Urinary bladder (tissue), 4 donors: ENCODE measurements at places on chromosomes 4 and X.

GRCh38 chr4:74258963-74259362 is 49.3 kb upstream of the EPGN start:
- DNase-seq, result no peak

- DNase-seq, result no peak
These were observed 171.4 kb downstream of the AASDH start for GRCh38 chr4:56215901-56216300.

GRCh38 chr4:56118055-56118454 is 169.3 kb downstream of the CEP135 start:
- no peak for DNase-seq

DNA sequence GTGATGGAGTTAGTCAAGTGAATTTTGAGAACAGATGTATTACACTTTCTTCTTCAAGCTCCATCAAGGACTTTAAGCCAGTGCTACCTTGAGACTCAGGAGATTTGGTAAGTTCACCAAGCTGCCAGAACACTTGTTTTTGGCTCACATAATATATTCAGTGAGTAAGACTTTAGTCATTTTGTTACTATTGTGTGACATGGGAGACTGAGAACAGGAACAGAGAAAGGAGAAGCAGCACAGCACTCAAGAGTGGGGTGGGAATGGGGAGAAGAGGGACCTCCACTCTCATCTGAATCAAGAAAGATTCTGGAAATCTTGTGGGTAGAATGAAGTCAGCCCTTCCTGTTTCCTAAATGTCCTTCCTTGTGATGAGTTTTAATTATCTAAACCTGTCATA is 87.3 kb upstream of the TET2 start:
- no peak for DNase-seq

GRCh38 chrX:133918361-133918771 is 67.0 kb downstream of the GPC3 start:
- no peak for DNase-seq

DNA sequence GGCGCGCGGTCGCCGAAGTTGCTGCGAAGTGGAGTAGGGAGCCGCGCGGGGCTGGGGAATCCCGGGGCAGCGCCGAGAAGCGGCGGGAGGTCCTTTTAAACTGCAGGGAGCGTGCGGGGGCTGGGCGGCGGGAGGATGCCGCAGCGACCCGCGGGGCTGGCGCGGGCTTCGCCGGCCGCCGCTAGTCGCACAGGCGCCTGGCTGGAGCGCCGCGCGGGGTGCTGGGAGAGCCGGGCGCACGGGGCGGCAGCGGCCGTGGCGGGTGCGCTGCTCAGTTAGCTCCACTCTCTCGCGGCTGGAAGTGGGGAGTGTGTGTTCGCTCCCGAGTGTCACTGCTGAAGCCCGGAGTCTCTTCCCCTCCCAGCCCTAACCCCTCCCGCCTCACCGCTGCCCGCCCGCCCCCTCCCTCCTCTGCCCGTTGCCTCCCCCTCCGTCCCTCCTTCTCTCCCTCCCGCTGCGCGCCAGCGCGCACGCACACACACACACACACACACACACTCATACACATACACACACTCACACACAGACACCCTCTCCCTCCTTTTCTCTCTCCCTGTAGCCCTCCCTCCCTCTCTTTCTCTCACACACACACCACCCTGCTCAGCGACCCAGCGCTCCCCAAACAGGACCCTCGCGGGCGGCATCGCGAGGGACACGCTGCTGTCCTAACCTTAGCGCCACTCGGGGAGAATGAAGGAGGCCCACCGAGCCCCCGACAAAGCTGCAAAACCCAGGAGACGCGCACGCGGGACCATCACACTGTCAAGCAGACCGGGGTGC is at the start of gene NDNF:
NDNF (minus strand) TSS at position 312 of the 780 bp plus-strand sequence. CDS start 26,698 bp downstream, outside the sequence.
- peak; percentile 21 for DNase-seq

DNA sequence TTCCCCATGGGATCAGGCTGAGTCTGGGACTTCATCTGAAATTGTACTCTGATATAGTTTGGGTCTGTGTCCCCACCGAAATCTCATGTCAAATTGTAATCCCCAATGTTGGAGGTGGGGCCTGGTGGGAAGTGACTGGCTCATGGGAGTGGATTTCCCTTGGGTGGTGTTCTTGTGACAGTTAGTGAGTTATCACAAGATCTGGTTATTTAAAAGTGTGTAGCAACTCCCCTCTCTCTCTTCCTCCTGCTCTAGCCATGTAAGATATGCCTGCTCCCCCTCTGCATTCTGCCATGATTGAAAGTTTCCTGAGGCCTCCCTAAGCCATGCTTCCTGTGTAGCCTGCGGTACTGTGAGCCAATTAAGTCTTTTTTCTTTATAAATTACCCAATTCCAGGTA is 61.0 kb downstream of the RASGEF1B start:
- DNase-seq, result no peak

GRCh38 chr4:125316401-125316790 is 1.6 kb downstream of the FAT4 start:
- DNase-seq, result no peak
